A549 treated with GW870086 at 1 μM for 4 hours (cell line): ENCODE measurements at places on chromosomes 3 and 15. TPM values are rescaled to one million over a fixed set of nuclear protein-coding genes. Genes with fewer than 3 reads are reported as not detected.

Gene MINAR1
- total RNA-seq = 0.39 to 0.64 TPM (median 0.53 TPM) in 5 replicates

Gene P2RY1
- 0.43 to 0.60 TPM (median 0.50 TPM) in 5 replicates for total RNA-seq

Gene SKIL
- total RNA-seq = 15.8 to 34.2 TPM (median 29.9 TPM) in 5 replicates

Gene PEAK1
- 4.5 to 9.2 TPM (median 7.7 TPM) in 5 replicates for total RNA-seq

Gene NTRK3
- 16.5 to 25.8 TPM (median 22.9 TPM) in 5 replicates for total RNA-seq

Gene MYL3
- total RNA-seq = 0.35 TPM in 1 of 5 replicates, not detected in the others

Gene INSYN1
- total RNA-seq = 1.3 to 2.7 TPM (median 2.0 TPM) in 5 replicates

Gene PFN2
- 137 to 162 TPM (median 156 TPM) in 5 replicates for total RNA-seq

Gene PLCB2
- total RNA-seq = 0.67 to 1.1 TPM (median 0.83 TPM) in 5 replicates

Gene CTDSPL
- 13.1 to 15.9 TPM (median 13.4 TPM) in 5 replicates for total RNA-seq

Gene GPR15
- total RNA-seq = not detected in 5 replicates

Gene DPPA4
- total RNA-seq = not detected in 5 replicates

Gene TMEM43
- 113 to 133 TPM (median 131 TPM) in 5 replicates for total RNA-seq

Gene ZNF660
- total RNA-seq = not detected in 5 replicates

Gene OSTN
- total RNA-seq = not detected in 5 replicates

Gene PTPN9
- total RNA-seq = 36.4 to 48.2 TPM (median 44.9 TPM) in 5 replicates

Gene PPP2R3A
- total RNA-seq = 1.1 to 3.4 TPM (median 2.4 TPM) in 5 replicates

Gene DZIP1L
- 6.6 to 11.3 TPM (median 10.4 TPM) in 5 replicates for total RNA-seq

Gene ALS2CL
- total RNA-seq = 5.8 to 9.4 TPM (median 8.6 TPM) in 5 replicates

Gene BDH1
- total RNA-seq = 3.5 to 4.5 TPM (median 4.2 TPM) in 5 replicates

Gene CCR3
- not detected in 5 replicates for total RNA-seq

Gene NME9
- total RNA-seq = 0.09 TPM in 1 of 5 replicates, not detected in the others

Gene KIF23
- 70.2 to 83.9 TPM (median 78.2 TPM) in 5 replicates for total RNA-seq

Gene DAPK2
- 4.2 to 5.4 TPM (median 4.8 TPM) in 5 replicates for total RNA-seq

Gene ANKRD34C
- not detected in 5 replicates for total RNA-seq

Gene KBTBD13
- total RNA-seq = not detected in 5 replicates

Gene FGD5
- total RNA-seq = 0.06 to 0.18 TPM in 2 of 5 replicates, not detected in the others

Gene SERINC4
- total RNA-seq = not detected in 5 replicates

Gene PCSK6
- total RNA-seq = 8.8 to 12.0 TPM (median 11.1 TPM) in 5 replicates
